ENCODE measurements at places on chromosomes 2 and 18.

GRCh38 chr2:136639651-136640050, 125.7 kb upstream of the THSD7B start:
- DNase-seq: no peak

DNA sequence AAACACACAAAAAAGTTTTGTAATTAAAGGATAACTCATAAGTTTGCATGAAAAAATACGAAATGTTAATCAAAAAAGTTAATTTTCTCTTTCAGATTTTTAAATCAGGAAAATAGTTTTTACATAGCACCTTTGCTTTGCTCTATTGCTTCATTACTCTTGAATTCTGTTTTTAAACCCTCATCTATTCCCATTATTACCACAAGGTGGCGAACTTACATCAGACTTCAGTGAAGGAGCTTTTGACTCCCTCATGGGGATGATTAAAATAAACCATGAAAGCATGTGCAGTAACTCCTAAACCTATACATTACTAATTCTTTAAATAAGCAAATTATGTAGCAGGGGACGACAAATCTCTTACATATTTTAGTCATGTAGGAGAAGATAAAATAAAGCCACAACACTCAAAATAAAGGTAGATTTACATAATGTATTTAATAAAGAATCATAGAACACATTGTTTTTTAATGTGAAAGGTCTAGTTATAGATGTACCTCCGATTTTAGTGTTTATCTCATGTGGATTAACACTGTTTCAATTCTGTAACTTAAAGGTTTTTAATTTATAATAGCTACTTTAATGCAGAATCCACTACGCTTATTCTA, 105.2 kb downstream of the NETO1 start:
- peak; percentile 78 for DNase-seq

GRCh38 chr2:173978447-173978846, 13.3 kb upstream of the SP3 start:
- DNase-seq: no peak

GRCh38 chr2:15084826-15085489, 452.4 kb downstream of the LRATD1 start:
- no peak for DNase-seq

GRCh38 chr2:26088038-26088643, 54.3 kb downstream of the RAB10 start:
- DNase-seq: peak; percentile 60

GRCh38 chr2:25339791-25340180, 1.9 kb downstream of the DNMT3A start:
- no peak for DNase-seq
